CD8-positive, alpha-beta T cell (primary cell): ENCODE measurements at places on chromosomes 6 and 20.

DNA sequence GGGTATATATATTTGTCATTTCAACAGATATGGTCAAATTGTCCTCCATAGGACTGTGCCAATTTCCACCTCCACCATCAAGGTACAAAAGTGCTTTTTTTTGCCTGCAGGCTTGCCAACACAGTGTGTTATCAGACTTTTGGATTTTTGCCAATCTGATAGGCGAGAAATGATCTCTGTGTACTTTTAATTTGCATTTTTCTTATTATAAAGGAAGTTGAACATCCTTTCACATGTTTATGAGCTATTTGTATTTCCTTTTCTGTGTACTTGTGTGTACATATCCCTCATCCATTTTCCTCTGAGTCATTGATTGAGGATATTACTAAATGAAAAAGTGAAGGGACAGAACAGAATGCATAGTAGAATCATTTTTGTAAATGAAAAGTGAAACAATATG lies 39.0 kb upstream of the PTPN1 start:
- DNase-seq: no peak

- no peak for DNase-seq
Measured at GRCh38 chr20:60785785-60786184, 466.3 kb upstream of the CDH4 start.

DNA sequence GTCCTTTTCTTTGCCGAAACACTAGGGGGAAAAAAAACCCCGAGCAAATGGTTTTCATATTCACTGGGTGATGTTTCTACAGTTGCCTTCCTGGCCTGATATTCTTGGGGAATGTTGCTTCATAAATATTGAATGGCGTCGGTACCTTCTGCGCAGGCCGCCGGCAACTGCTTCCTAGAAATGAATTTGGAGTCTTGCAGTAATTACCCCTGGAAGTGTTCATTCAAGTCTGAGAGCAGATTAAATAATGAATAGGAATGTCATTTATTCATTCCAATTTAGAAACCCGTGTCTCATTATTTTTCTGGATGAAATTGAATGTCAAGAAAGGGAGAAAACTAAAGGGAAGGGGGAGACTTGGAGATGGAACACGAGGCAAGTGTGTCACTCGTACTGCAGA lies 179.4 kb upstream of the KCNG1 start:
- no peak for DNase-seq

- no peak for DNase-seq
Measured at GRCh38 chr6:108438918-108439317, 121.8 kb upstream of the FOXO3 start.
